ENCODE measurements at places on chromosomes 7 and 10. TPM values are rescaled to one million over a fixed set of nuclear protein-coding genes. Genes with fewer than 3 reads are reported as not detected.

DNA sequence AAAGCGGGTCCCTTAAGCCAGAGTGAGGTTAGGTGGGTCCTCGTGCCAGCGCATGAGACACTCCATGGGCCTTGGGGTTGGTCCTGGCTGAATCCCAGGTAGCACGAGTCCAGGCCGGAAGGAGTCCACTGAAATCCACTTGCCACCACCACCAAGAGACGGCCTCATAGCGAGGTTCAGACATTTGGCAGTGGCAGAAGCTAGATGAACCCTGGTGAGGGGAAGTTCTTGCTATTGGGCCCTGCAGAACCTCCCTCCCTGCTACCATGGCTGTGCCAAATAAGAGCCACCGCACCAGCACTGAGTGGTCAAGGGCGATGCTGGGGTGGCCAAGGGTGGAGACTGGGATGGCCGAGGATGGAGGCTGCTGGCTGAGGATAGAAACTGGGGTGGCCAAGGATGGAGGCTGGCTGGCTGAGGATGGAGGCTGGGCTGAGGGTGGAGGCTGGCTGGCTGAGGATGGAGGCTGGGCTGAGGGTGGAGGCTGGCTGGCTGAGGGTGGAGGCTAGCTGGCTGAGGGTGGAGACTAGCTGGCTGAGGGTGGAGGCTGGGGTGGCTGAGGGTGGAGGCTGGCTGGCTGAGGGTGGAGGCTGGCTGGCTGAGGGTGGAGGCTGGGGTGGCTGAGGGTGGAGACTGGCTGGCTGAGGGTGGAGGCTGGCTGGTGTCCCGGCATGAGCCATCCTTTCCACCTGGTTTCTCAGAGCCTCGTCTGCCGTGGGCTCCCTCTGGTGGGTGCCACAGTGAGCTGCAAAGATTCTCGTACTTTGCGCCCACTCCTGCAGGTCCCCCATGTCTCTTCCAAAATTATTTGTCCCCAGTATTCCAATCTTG, 88.2 kb downstream of the ELFN1 start:
- H3K36me3 ChIP-seq: no peaks in the 10 kb centered on the region
- DNase-seq: peak; percentile 56
- no peak overlapping the region for H3K4me3 ChIP-seq
- H3K27me3 ChIP-seq: no peaks in the 10 kb centered on the region

- no peak overlapping the region for H3K27ac ChIP-seq
- DNase-seq: no peak
- H3K27me3 ChIP-seq: no peaks in the 10 kb centered on the region
Observed at GRCh38 chr10:118106426-118106825, 59.7 kb upstream of the RAB11FIP2 start.

DNA sequence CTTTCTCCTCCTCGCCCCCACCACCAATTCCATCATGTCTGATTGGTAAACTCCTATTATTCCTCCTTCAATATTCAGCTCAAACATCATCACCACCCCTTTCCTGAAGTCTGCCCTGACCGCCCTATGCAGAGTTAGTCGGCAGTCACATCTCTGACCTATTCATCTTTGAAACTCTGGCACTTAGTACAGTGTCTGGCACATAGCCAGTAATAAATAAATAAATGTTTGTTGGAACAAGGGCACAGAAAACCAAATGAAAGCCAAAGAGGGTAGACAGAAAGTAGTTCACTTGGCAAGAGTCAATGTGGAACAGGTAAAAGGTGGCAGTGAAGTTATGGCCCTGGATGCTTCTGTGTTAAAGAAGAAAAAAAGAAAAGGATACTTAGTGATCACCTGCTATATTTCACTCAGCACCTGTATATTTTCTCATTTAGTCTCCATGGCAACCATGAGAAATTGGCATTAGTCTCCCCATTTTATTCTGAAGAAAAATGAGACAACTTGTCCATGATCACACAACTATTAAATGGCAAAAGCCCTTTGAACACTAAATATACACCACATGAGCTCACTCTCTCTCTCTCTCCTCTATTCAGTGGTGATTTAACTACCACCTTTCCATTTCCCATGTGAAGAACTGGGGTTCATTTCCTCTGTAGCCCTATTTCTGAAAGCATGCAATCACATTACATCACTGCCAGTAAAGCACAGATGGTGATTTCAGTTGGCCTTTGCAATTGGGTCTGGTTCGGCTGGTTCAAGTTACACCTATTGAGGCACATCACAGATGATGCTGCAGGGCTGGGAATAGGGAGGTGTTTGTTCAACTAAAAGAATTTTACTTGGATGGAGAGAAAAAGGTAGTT, 25.3 kb downstream of the CHCHD3 start:
- H3K27ac ChIP-seq: no peak overlapping the region
- no peak for DNase-seq
- H3K4me1 ChIP-seq: peaks cover 15% of the 10 kb centered on the region
- H3K27me3 ChIP-seq: no peaks in the 10 kb centered on the region

The FAM107B gene
- total RNA-seq: 31.4 TPM

The STEAP1B gene
- 5.1 TPM for total RNA-seq

The NRP1 gene
- 111 TPM for total RNA-seq
